Mammary epithelial cell (primary cell): ENCODE measurements at places on chromosomes 7 and 10. TPM values are rescaled to one million over a fixed set of nuclear protein-coding genes. Genes with fewer than 3 reads are reported as not detected.

GRCh38 chr10:44234483-44234875 is 150.4 kb downstream of the CXCL12 start:
- DNase-seq: no peak

GRCh38 chr7:98212532-98213041 is 1.3 kb downstream of the BHLHA15 start:
- no peak for DNase-seq

GRCh38 chr10:68046642-68047041 is 28.4 kb downstream of the HERC4 start:
- no peak for DNase-seq

The PLAC9 gene
- total RNA-seq: 0.50 TPM

The CALHM3 gene
- not detected in 2 replicates for total RNA-seq

The GALNT17 gene
- not detected for total RNA-seq

The DBF4 gene
- total RNA-seq: 11.2 TPM
